Activated naive CD8-positive, alpha-beta T cell treated with anti-CD3 and anti-CD28 coated beads for 36 hours (primary cell): ENCODE measurements at places on chromosomes 2 and 18.

- DNase-seq, result no peak
Measured at GRCh38 chr18:78764544-78764943, 215.1 kb upstream of the SALL3 start.

GRCh38 chr18:62258093-62258492 lies 67.0 kb upstream of the TNFRSF11A start:
- DNase-seq, result no peak

DNA sequence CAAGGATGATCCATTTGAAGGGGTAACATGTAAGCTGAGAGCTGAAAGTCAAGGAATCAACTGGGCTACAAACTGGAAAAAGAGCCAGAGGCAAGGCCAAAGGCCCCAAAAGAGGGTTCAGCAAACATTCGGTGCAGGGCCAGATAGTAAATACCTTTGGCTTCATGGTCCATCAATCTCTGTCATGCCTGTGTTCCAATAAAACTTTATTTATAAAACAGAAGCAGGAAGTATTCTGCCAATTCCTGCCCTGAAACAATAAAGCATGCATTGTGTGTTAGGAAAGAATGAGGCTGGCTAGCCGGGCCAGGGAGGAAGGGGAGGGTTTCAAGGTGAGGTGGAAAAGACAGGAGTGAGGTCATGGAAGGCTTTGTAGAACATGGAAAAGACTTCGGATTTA lies 107.1 kb downstream of the LBH start:
- DNase-seq, result no peak

- DNase-seq, result no peak
Measured at GRCh38 chr2:60873381-60873780, 8.0 kb upstream of the REL start.

- DNase-seq, result no peak
Measured at GRCh38 chr18:55878224-55878623, 290.2 kb upstream of the TCF4 start.
